ENCODE measurements at places on chromosomes 1 and 21.

GRCh38 chr1:213987927-213988506, at the start of gene PROX1:
Gene PROX1 (plus strand): TSS chr1:213987973. CDS start chr1:213996536, 8,563 bp downstream.
- no peak for DNase-seq

GRCh38 chr21:25643486-25643885, 4.4 kb downstream of the JAM2 start:
- DNase-seq: no peak

- DNase-seq: peak; percentile 78
Measured at GRCh38 chr1:28882009-28882628, 32.2 kb upstream of the EPB41 start.

DNA sequence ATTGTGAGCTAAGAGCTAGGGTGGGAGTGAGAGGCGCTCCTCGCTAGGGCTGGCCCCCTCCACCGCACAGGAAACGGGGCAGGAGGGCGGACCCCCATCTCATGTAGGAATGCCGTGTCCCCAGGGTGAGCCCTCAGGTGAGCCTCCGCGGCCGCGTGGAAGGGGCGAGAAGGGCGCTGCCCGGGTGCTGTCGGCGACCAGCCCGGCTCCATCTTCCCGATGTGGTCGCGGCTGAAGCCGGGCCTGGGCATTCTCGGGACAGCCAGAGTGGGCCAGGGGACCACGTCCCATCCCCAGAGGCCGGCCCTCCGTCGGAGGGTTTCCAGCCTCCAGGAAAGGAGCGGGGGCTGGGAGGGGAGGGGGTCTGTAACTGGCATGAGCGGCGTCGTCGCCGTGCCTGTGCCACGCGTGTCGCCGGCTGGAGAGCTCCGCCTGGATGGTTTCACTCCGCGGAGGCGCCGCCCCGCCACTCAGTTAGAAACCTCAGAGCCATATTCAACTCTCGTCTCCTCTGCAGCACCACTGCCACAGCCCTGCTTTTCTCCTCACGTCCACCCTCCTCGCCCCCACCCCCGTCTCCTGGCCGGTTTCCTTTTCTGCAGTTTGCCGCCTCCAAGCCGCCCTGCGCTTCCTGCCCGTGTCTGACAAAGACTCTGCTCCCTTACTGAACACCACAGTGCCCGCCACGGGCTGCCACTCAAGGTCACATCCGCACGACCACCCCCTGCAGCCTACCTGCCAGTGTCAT, at the start of gene TMEM269:
TMEM269 (plus strand) TSS at position 46 of the 748 bp plus-strand sequence. CDS start 4,903 bp downstream, outside the sequence.
- peak; percentile 48 for DNase-seq

GRCh38 chr1:17768651-17769241, 13.6 kb downstream of the ACTL8 start:
- DNase-seq: no peak

DNA sequence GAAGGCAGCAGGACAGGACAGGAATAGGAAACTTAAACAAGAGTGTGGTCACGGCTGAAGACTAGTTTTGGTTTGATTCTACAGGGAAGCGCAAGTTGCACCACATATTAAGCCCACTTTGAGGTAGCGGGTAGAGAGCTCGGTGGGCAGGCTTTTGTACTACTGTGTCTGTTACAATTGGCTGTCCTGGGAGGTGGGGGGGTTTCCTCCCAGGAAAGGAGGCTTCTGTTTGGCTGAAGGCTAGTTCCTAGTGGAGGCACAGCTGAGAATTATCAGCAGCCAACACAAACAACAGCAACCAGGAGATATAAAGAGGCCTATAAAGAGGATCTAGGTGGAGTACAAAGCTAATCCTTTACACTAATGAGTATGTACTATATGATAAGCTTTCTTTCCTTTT, 62.7 kb downstream of the ZNF648 start:
- no peak for DNase-seq

- DNase-seq: no peak
Measured at GRCh38 chr1:197468543-197469175, 200.6 kb downstream of the CRB1 start.

DNA sequence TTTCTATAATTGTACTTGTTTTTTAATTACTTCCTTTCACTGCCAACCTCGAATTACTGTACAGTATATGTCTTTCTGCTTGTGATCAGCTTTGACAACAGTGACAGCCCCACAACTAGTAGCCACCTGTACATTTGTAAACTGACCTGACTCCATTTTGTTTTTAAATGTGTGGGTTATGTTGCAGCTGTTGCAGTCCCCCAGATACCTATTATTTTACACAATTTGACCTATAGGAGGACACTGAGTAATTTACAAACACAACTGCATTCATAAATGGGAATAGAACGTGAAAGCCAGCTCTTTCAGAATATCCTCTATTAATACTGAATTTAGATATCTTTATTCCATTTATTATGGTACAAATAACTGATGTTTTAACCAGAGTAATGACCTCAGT, 2.5 kb upstream of the VAMP3 start:
- DNase-seq: no peak

DNA sequence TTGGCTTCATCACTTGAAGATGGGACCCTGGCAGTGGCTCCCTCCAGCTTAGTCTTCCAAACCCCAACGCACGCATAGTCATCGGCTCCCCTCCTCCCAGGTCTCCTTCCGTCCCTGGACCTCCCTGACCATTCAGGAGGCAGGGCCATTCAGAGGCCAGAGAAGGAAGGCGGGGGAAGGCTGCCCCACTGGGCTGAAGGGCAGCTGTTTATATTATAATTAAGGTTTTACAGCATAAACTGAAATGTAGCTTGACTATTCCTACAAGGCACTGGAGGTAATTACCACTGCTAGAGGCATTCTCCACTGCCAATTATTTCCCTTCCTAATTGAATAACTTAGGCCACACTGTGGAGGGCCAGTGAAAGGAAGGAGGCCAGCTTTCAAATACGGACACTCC, 170.6 kb upstream of the PROX1 start:
- DNase-seq: no peak

GRCh38 chr21:38244885-38245869, 11.6 kb upstream of the KCNJ15 start:
- DNase-seq: peak; percentile 53

- no peak for DNase-seq
Measured at GRCh38 chr1:65265296-65265650, 44.1 kb upstream of the DNAJC6 start.

DNA sequence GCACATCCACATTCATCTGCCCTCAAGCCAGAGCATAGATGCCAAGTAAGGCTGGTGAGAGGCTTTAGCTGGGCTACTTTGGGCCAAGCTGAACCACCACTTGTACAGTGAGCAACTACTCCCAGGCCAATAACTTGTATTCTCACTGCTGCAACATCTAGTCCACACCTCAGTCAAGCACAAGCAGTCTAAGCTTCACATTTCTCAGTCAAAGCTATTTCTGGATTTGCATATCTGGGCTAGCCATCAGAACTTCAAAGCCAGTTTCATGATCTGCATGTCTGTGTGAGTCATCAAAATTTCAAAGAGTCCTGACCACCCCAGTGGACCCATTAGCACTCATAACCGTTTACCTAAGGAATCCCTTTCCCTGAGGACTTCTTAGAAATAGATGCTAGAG, 77.7 kb upstream of the DIRAS3 start:
- DNase-seq: no peak

DNA sequence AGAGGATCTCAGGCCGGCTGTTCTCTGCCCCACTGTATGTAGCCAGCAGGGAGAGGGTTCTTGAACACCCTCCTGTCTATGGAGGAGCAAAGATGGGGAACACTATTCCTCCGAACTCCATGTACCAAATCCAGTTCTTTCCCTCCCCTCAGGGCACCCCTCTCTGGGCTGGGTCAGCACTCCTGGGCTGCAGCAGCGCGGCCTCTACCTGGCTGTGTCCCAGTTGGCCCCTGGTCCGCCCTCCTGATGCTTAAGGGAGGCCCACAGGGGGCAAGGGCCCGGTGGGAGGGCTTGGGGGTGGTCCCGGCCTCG, 471 bp upstream of the ADPRS start:
- DNase-seq: no peak

Data from suppressor macrophage treated with lipopolysaccharide for 1 hour (primary cell).